ENCODE measurements at places on chromosomes 5 and 9.

- peak overlapping the region; percentile 83 for H3K4me3 ChIP-seq
- peaks cover 21% of the 10 kb centered on the region for H3K4me1 ChIP-seq
- no peak for DNase-seq
- no peaks in the 10 kb centered on the region for H3K27me3 ChIP-seq
- peak overlapping the region; percentile 77 for H3K27ac ChIP-seq
These were observed 644 bp downstream of the IER5L start for GRCh38 chr9:129177443-129177790.

DNA sequence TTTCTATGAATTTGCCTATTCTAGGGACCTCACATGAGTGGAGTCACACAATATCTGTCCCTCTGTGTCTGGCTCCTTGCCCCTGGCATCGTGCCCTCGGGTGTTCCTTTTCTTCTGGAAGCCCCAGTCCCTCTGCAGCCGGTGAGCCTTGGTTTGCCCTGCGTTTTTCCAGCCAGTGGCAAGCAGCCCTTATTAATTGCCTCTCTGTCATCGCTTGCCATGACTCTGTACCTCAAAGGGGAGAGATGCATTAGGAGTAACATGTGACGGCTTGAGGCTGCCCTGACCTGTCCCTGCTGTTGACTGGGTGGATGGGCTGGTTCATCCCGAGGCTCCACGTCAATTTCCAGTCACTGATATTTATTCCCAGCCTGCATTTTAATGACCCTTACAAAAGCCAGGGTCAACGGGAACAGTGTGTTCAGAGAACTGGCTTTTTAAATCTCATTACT is 87.3 kb downstream of the CFAP90 start:
- peaks cover 10% of the 10 kb centered on the region for H3K27me3 ChIP-seq
- H3K4me1 ChIP-seq, result no peaks in the 10 kb centered on the region
- H3K4me3 ChIP-seq, result no peak overlapping the region
- DNase-seq, result no peak
- no peaks in the 10 kb centered on the region for H3K36me3 ChIP-seq

DNA sequence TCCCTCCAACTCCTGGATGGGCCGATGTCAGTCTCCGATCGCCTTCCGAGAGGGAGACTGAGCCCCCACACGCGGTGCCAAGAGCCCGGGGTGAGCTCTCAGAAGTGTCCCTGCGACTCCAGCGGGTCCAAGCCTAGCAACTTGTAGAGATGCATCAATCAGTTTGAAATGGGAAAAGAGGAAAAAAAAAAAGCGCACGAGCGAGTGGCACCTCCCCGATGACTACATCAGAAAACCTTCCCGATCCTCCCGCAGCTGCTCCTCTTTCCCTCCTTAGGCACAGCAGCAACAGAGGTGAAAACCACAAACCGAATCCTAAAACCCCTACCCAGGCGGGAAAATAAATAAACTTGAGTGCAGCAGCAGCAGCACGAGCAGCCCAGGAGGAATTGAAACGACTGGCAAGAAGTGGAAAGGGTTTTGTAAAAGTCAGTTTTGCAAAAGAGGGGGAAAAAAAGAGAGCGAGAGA is 1.0 kb upstream of the EFNA5 start:
- peaks cover 28% of the 10 kb centered on the region for H3K4me1 ChIP-seq
- DNase-seq, result no peak
- no peaks in the 10 kb centered on the region for H3K36me3 ChIP-seq
- peak overlapping the region; percentile 63 for H3K4me3 ChIP-seq

GRCh38 chr5:110058175-110058574 is 368.4 kb downstream of the MAN2A1 start:
- H3K36me3 ChIP-seq, result no peaks in the 10 kb centered on the region
- DNase-seq, result no peak
- H3K27ac ChIP-seq, result no peak overlapping the region

GRCh38 chr9:99515093-99515492 is 293.0 kb downstream of the SEC61B start:
- DNase-seq, result no peak
- no peaks in the 10 kb centered on the region for H3K27me3 ChIP-seq
- H3K27ac ChIP-seq, result peak overlapping the region; percentile 26
- H3K4me1 ChIP-seq, result peaks cover 5% of the 10 kb centered on the region
- H3K4me3 ChIP-seq, result no peak overlapping the region
- H3K36me3 ChIP-seq, result no peaks in the 10 kb centered on the region

DNA sequence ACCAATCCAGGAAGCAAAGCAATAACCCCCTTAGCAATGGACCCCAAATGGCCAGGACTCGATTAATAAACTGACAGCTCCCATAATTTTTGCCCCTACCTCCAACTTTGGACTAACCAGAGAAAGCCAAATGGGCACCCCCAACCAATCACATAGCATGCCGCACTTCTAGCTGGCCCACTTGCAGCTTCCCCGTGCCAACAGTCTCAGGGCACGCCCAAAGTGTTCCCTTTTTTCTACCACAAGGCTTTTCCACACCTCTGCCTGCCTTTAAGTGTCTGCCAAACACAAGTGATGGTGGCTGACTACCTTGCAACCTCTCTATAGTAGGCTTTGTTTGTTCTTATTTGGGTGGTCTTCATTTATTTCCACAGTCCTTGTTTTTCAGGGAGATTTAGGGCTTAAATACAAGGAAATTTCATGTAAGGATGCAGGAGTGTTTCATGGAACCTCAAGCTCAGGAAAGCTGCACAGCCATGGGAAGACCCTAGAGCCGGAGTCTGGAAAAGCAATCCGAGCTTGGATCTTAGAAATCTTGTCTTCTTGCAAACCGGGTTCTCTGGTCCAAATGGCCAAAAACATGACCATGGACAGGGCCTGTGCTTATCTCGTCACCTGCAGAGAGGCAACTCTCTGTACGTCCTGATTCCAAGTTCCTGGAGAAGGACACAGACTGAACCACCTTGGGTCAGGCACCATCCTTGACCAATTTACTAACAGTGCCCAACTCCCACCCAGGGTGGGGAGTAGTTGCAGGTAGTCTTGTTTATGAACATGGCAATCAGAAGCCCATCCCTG is 89.2 kb downstream of the THBS4 start:
- H3K4me3 ChIP-seq, result no peak overlapping the region
- H3K36me3 ChIP-seq, result no peaks in the 10 kb centered on the region
- H3K27me3 ChIP-seq, result no peaks in the 10 kb centered on the region

DNA sequence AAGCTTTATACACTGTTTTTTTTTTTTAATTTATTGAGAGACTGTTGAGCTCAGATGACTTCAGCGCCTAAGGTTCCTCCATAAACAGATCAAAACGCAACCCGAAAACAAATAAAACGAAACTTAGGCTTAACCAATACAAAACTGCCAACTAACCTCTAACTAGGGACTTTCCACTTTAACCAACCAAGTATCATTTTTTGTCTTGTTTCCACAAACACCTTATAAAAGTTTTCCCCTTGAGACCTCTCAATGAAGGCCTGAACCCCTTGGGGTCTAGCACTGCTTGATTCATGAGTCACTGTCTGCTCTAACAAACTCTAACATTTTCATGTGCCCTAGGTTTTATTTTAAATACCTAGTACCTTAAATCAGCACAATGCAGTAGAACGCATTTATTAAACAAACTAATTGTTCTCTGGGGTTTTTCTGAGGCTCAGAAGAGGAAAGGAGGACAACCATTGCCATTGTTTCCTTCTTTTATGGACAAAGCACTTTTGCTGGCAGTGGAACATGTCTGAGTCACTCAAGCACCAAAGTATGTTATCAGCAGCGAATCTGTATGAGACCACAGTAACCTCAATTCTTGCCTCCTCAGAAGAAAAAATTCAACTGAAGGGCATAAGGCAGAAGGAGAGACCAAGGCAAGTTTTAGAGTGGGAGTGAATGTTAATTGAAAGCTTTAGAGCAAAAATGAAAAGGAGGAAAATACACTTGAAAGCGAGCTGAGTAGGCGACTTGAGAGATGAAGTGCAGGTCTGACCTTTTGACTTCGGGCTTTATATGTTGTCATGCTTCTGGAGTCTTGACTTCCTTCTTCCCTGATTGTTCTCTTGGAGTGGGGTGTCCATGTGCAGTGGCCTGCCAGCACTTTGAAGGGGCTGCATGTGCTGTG is 97.7 kb upstream of the HCN1 start:
- H3K36me3 ChIP-seq, result no peaks in the 10 kb centered on the region
- no peak overlapping the region for H3K4me3 ChIP-seq
- no peaks in the 10 kb centered on the region for H3K27me3 ChIP-seq
- no peaks in the 10 kb centered on the region for H3K4me1 ChIP-seq
- no peak overlapping the region for H3K27ac ChIP-seq

GRCh38 chr9:121860213-121860612 is 208.8 kb downstream of the DAB2IP start:
- peak overlapping the region; percentile 6 for H3K27ac ChIP-seq
- H3K4me1 ChIP-seq, result peaks cover 13% of the 10 kb centered on the region
- H3K36me3 ChIP-seq, result no peaks in the 10 kb centered on the region
- DNase-seq, result no peak
- H3K27me3 ChIP-seq, result no peaks in the 10 kb centered on the region

- H3K36me3 ChIP-seq, result no peaks in the 10 kb centered on the region
- no peak overlapping the region for H3K4me3 ChIP-seq
- peaks cover 43% of the 10 kb centered on the region for H3K27me3 ChIP-seq
These were observed 1.0 kb upstream of the CDH6 start for GRCh38 chr5:31192442-31192841.

DNA sequence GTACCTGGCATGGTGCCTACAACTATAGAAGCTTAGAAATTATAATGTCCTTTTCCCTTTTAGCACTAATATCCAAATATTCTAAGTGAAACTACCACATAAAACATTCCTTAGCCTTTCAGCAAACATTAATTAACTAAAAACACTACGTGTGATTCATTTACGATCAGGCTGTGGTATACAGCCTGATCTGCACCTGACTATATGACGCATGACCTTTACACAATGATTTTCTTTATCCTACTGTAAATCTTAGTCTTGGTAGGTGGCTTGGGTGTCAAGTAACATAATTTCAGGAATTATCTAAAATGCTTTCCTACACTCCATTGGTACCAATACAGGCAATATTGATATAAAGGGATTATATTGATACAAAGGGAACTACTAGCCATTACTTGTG is 686.7 kb downstream of the DTWD2 start:
- H3K27me3 ChIP-seq, result no peaks in the 10 kb centered on the region
- no peak overlapping the region for H3K27ac ChIP-seq
- DNase-seq, result no peak
- no peak overlapping the region for H3K4me3 ChIP-seq
- H3K4me1 ChIP-seq, result no peaks in the 10 kb centered on the region
- no peaks in the 10 kb centered on the region for H3K36me3 ChIP-seq

- no peak overlapping the region for H3K4me3 ChIP-seq
- H3K36me3 ChIP-seq, result no peaks in the 10 kb centered on the region
- H3K4me1 ChIP-seq, result peaks cover 43% of the 10 kb centered on the region
- H3K27ac ChIP-seq, result peak overlapping the region; percentile 12
- DNase-seq, result no peak
These were observed 4.5 kb downstream of the RCL1 start for GRCh38 chr9:4796988-4797853.
